Thymus (tissue), 14 donors: ENCODE measurements at places on chromosomes 1 and 21.

- DNase-seq: no peak
These were observed 4.6 kb downstream of the EGLN1 start for GRCh38 chr1:231417513-231417912.

GRCh38 chr1:88455621-88456256 lies 228.3 kb upstream of the PKN2 start:
- no peak for DNase-seq

DNA sequence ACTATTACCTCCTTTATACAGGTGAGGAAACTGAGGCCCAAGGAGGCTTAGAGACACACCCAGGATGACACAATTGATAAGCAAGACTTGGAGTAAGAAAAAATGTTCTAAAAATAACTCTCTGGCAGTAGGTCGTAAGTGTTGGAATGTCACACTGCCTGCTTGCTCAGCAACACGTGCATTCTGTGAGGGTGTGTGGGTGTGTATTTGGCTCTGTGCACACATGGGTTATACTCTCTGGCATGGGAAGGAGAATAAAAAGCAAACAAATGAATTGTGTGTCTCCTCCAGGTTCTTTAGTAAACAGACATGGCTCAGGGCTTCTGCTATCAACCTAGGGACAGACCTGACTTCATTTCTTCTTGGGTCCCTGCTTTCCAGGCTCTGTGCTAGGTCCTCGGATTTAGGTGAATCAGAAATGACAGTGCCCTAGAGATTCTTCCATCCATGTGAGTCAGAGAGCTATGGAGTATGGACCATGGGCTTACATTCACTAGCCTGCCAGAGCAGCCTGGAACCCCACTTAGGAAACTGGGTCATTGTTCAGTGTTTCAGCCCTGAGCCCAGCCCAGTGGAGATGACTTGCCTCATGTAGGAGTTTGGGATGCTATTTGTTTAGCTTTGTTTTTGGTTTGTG lies 72.4 kb downstream of the ELAVL4 start:
- DNase-seq: no peak

DNA sequence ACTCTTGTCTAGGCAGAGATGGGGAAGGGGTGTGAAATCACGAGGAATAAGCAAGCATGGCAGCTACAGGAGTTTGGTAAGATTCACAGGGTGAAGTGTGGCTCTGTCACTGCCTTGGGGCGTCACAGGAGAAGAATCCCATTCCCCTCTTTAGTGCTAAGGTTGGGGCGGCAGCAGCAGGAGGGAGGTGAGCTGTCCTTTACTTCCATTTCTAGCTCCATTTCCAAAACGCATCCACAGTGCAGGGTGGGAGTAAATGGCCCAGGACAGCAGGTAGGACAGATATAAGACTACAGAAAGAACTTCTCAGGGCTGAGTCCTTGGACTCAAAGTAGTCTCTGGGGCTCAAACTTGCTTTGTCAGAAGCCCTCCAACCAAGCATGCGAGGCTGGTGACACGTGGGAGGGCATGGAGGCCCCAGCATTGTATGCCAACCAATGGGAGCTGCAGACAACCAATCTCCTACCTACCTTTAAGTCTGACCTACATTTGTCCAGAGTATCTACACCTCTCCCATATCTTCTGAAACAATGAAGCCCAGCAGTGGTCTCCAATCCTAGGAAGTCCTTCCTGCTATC lies 8.5 kb downstream of the MEF2D start:
- peak; percentile 57 for DNase-seq

DNA sequence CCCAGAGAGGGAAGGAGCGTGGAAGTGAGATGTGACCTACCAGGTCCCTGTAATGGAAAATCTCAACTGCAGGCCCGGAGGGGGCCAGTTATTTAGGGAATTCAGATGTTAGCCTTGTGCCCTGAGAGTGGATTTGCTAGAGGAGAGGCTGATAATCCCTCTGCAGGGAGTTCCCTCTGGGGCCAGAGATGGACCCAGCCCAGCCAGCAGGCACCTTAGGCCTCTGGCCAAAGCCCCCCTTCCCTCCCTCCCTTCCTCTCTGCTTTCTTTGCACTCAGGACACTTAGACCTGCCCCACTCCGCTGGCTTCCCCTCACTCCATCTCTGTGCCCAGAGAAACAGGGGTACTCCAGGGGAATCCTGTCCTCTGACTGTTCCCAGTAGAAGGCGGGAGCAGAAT lies 1.5 kb upstream of the ATP1A2 start:
- DNase-seq: no peak

GRCh38 chr1:198809247-198809646 lies 170.4 kb downstream of the PTPRC start:
- no peak for DNase-seq

- no peak for DNase-seq
These were observed 168.2 kb downstream of the RASAL2 start for GRCh38 chr1:178262120-178262500.

GRCh38 chr1:96660503-96660902 lies 61.1 kb upstream of the PTBP2 start:
- DNase-seq: no peak

GRCh38 chr1:159248311-159248710 lies 43.6 kb downstream of the ACKR1 start:
- no peak for DNase-seq

GRCh38 chr1:156691665-156692440 lies 13.5 kb downstream of the CRABP2 start:
- DNase-seq: no peak

GRCh38 chr1:203751051-203751450 lies 13.9 kb upstream of the LAX1 start:
- no peak for DNase-seq

DNA sequence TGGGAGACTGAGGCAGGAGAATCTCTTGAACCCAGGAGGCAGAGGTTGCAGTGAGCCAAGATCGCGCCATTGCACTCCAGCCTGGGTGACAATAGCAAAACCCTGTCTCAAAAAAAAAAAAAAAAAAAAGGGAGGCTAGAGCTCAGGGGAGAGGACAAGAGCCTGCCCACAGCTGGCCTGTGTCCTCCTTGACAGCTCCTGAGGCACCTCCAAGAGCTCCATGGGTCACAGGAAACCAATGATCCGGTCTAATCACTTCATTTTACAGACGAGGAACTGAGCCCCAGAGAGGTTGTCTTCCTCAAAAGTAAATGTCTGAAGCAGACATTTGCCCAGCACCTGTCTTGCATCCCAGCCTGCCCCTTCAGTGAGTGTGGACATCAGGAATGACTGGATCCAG lies 49.4 kb downstream of the NID1 start:
- no peak for DNase-seq

DNA sequence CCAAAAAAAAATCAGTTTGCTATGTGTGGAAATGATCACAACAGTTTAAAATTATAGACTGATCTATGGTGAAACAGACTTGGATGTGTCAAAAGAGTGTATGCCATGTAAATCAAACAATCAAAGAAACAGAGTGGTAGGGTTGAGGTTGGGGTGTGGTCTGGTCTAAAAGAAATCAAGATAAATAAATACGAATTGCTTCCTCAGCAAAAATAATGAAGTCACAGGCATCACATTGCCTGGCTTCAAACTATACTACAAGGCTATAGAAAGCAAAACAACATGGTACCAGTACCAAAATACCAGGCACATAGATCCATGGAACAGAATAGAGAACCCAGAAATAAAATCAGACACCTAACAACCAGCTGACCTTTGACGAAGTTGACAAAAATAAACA lies 1796.9 kb downstream of the NCAM2 start:
- no peak for DNase-seq

DNA sequence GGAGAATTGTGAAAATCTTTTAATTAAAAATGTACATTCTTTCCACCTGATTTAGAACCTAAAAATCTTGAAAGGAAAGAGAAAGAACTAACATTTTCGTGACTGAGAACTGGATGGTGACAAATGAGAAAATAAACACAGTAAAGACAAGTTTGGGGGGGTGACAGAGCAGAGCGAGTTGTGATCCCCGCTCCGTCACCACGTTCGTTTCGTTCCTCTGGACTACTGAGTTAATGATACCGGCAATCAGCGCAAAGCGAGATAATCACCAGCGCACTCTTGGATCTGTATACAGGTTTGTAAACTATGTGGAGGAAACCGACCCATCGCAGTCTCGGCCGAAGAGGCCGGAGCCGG lies 31.2 kb upstream of the CFAP126 start:
- DNase-seq: no peak

- DNase-seq: no peak
These were observed 119.1 kb downstream of the KCNN3 start for GRCh38 chr1:154750681-154751665.

- DNase-seq: no peak
These were observed 123.5 kb upstream of the NGF start for GRCh38 chr1:115461526-115461925.

DNA sequence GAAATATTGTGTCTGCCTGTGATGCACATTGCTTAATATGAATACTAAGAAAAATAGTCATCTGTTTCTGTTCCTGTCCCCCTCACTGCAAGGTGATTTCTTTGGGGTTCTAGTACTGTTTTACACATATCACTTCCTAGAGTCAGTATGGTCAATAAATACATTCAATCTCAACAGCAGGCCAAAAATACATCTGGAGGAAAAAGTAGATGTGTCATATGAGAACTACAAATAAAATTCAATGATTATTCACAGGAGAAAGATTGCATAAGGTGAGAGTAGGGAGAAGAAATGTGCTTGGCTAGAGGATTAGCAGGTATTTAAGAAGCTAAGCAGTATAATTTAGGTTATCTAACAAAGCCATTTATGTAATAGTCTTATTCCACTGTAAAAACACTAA lies 45.3 kb upstream of the SAMSN1 start:
- no peak for DNase-seq

DNA sequence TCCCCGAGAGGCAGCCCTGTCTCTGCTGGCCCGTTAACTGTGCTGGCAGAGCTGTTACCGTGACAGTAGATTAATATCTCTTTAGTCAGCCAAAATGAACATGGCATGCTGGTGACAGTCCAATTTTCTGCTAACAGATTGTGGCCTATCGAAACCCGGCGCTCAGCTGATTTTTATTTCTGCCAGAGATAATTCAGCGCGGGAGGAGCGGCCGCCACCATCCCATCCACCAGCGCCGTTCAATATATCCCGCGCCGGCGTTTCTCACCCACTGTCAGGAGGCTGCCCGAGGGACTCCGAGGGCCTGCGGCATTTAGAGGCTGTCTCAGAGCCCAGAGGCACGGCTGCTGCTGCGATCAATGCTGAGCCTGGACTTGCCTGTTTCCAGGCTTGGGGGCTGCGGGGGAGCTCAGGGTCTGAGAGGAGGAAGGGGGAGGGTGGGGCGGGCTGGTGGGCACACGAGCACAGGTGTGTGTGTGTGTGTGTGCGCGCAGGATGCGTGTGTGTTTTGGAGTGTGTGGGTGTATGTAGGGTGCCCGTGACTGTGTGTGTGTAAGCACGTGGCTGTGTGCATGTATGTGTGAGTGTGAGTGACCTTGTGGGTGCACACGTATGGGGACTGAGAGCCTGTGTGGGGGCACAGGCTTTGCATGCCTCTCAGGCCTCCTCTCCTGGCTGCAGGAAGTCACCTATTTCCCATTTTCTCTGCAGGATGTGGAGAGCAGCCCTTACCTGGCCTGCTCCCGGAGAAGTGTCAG lies 109.7 kb upstream of the ACTRT2 start:
- no peak for DNase-seq

GRCh38 chr21:28325618-28326017 lies 667.1 kb downstream of the LTN1 start:
- no peak for DNase-seq

DNA sequence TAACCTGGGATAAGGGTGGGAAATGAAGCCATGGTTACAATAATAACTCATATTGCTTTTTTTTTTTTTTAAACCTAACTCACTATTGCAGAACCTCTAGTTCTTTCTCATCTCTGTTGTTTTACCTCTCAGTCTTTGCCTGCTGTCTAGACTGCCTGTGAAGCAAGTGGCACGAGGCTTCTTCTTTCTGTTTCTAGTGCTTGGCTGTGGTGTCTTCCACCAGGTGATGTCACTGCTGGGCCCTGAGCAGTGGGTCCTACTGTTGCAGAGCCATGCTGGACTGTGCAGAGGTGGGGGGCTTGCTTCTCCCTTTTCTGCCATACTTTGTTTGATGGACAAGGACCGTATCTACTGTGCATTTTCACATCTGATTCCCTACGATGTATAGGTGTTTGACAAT lies 51.7 kb downstream of the ZNF326 start:
- no peak for DNase-seq

- no peak for DNase-seq
These were observed 9.9 kb upstream of the COA7 start for GRCh38 chr1:52707927-52708655.

DNA sequence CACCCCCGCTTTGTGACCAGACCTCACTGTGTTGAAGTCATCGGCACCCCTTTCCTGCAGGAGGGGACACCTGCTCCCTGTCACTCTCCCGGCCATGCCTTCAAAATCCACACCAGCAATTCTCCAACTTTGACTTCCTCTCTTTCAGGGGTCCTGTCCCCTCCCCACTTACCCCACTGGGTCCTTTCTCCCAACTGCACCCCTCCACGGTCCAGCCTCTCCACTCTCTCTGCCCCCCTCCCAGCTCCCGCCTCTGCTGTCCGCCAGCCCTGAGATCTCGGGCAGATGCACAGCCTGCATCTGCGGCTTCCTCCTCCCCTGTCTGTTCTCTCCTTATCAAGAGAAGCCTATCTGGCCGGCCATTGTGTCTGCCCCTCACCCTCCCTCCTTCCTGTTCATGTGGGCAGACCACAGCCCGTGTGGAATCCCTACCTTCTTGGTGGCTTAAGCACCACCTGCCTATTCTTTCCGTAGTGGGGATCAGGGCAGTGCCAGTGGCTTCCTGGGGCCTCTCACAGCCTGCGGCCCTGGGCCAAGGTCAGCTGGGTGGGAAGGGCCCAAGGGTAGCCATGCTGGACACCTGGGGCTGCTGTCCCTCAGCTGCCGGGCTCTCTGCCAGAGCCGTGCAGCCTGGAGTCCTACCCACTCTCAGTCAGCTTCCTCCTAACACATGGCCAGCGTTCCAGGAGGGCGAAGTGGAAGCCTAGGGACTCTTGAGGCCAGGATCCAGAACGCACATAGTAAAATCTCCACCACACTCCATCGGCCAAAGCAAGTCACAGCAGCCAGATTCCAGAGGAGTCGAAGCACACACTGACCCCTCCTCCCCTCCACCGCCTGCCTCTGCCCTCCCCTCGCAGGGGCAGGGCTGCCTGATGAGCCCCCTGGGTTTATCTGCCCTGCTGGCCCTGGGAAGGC lies 5.1 kb upstream of the HES4 start:
- DNase-seq: no peak

GRCh38 chr21:15841856-15842564 lies 112.2 kb downstream of the USP25 start:
- no peak for DNase-seq

- no peak for DNase-seq
These were observed 2.2 kb upstream of the HUNK start for GRCh38 chr21:31870472-31871193.

DNA sequence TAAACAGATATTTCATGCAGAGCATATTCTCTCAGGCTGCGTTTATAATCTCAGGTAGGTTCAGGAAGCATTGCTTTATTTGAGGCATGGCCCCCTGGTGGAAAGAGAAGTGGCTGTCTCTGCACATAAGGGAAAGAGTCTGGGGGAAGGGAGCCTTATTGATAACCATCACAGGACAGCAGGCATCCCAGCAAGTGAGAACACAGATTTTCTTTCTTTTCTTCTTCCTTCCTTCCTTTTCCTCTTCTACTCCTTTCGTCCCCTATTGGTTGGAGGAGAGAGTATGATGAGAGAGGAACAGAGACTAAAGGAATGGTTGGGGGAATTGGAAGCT lies 21.9 kb downstream of the TSNAX start:
- DNase-seq: no peak
